ENCODE measurements at places on chromosomes 1 and 21.
A peak's percentile ranks its signal among the peaks of the same experiment; 100 is the strongest.

- no peak for DNase-seq
These were observed 130.2 kb downstream of the ZMYM4 start for GRCh38 chr1:35398739-35399138.

DNA sequence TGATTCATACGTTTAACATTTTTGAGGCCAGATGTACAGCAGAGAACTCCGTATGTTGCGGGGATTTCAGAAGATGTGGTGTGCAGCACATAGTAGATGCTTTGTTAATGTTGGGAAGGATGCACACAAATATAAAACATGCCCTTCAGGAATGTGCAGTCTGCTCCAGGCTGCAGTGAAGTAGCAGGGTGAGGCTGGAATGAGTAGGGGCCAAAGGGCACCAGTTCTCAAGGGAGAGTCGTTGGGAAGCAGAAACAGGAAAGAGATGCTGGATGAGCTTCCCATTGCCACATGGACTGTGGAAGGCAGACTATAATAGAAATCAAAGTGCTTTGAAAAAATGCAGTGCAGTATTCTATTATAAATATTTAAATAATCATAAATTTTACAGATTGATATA lies 126.9 kb downstream of the NOS1AP start:
- no peak for DNase-seq

DNA sequence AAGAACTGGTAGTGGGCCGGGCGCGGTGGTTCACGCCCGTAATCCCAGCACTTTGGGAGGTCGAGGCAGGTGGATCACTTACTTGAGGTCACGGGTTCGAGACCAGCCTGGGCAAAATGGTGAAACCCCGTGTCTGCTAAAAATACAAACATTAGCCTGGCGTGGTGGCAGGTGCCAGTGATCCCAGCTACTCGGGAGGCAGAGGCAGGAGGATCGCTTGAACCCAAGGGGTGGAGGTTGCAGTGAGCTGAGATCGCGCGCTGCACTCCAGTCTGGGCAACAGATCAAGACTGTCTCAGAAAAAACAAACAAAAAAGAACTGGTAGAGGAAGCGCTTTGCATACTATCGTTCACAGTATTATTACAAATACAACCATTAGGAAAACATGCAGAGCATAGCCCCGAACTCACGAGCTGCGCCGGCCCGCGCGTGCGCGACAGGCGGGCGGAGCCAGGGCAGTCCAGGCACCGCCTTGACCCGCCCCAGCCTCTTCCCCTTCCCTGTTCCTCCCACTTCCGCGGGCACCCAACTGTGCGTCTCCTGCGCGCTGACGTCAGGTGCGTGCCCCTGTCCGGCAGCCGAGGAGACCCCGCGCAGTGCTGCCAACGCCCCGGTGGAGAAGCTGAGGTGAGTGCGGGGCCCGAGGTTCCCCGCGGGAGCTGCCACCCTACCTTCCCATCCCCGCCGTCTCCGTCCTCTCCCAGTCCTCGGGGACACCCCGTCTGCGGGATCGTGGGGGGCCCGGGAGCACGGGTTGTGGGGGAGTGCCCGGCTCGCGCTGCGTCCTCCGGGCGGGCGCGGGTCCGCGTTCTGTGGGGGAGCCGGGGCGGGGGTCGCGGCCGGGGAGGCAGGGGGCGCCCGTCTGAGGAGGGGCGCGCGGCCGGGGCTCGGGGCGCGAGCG lies at the start of gene CDC42:
CDC42 (plus strand) TSS at position 595 of the 902 bp plus-strand sequence. CDS start 25,770 bp downstream, outside the sequence.
- DNase-seq, result peak; percentile 91

- DNase-seq, result no peak
These were observed 24.6 kb downstream of the IER5 start for GRCh38 chr1:181113059-181113641.

Data from AG09319 (cell line).